ENCODE measurements at places on chromosomes 16 and 17.

DNA sequence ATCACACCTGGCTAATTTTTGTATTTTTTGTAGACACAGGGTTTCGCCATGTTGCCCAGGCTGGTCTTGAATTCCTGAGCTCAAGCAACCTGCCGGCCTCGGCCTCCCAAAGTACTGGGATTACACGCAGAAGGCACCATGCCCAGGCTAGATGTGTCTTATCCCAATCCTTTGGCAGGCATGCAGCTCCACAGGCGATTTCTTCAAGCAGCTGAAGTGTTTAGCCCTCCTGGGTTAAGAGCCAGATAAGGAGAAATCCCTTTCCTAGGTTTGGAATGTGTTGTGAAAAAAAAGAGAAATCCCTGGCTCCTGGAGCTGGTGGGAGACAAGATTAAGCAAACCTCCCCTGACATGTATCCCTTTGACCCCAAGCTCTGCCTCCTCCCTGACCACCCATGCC, 2.1 kb upstream of the NHERF1 start:
- no peak for DNase-seq

- no peak for DNase-seq
Measured at GRCh38 chr17:69567130-69567529, 152.6 kb downstream of the MAP2K6 start.

DNA sequence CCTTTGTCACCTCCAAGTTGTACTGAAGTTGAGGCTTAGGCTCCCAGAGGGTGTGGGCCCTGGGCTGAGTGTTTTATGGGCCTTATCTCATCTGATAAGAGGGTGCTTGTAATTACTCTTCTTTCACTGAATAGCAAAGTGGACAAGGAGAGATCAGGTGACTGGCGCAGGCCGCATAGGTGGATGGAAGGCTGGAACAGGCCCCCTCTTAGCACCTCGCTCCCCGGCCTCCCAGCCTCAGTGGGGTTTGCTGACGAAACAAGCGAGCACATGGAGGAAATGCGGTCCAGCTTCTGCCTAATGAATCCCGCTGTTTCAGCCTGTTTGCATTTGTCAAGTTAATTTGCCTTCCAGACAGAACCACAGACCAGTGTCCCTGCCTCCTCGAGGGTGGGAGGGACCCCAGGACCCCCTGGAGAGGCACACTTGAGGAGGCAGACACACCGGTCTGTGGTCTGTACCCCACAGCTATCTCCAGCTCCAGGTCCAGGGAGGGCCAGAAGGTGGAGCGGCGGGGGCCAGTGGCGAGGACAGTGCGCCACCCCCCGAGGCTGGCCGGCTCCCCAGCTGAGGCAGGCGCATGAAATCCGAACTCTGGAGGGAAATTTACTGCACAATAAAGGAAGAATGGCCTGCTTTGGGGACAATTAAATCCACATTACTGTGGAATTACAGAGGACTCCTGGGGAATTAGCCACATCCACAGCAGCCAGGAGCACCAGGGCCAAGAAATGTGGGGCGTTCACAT, 123.4 kb downstream of the NTN1 start:
- no peak for DNase-seq

- peak; percentile 54 for DNase-seq
Measured at GRCh38 chr16:53099318-53100130, 44.7 kb downstream of the CHD9 start.

DNA sequence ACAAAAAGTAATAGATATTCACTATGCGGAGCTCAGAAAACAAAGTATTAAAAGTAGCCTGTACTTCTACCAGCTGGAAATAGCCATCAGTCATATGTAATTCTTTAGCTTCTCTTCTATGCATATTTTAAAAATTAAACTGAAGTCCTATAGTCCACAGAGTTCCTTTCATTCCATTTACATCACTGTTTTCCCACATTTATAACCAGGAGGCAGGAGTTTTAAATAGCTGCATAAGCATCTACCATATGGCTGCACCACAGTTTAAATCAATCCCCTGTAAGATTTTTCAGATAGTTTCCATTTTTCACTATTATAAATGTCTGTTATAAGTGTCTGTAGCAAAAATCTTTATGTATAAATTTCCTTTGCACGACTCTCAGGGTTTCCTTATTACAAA, 45.1 kb downstream of the ZFHX3 start:
- DNase-seq: no peak

DNA sequence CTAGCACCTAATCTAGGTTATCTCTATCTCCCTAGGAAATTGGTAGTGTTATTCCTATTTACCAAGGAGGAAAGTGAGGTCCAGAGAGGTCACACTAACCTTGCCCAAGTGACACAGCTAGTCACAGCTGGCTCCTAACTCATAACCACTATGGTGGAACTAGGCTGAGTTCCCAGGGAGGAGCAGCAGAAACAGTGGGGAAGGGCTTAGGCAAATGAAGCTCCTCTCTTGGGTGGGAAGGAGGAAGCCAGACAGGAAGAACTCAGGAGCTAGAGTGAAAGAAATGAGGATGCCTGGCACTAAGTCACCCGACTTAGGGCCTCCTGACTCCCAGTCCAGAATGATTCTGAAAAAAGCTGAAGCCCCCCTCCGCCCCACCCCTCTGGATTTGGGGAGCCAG, 34.5 kb downstream of the PSME3IP1 start:
- DNase-seq: no peak

GRCh38 chr17:81365601-81366585, 29.4 kb upstream of the BAHCC1 start:
- DNase-seq: peak; percentile 62

DNA sequence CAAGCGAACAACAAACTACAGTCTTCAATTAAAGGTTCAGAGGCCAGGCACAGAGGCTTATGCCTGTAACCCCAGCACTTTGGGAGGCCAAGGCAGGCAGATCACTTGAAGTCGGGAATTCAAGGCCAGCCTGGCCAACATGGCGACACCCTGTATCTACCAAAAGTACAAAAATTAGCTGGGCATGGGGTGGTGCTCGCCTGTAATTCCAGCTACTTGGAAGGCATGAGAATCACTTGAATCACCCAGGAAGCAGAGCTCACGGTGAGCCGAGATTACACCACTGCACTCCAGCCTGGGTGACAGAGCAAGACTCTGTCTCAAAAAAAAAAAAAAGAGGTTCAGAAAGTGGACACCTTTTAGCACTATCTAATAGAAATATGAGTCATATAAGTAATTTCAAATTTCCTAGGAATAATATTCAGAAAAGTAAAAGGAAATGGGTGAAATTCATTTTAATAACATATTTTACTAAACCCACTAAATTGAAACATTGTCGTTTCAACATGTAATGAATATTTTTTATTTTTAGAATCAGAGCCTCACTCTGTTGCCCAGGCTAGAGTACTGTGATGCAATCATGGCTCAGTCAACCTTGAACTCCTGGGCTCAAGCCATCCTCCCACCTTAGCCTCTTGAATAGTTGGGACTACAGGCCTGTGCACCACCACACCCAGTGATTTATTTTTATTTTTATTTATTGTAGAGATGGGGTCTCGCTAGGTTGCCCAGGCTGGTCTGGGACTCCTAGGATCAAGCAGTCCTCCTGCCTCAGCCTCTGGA, 15.2 kb upstream of the MARCHF10 start:
- DNase-seq: no peak

DNA sequence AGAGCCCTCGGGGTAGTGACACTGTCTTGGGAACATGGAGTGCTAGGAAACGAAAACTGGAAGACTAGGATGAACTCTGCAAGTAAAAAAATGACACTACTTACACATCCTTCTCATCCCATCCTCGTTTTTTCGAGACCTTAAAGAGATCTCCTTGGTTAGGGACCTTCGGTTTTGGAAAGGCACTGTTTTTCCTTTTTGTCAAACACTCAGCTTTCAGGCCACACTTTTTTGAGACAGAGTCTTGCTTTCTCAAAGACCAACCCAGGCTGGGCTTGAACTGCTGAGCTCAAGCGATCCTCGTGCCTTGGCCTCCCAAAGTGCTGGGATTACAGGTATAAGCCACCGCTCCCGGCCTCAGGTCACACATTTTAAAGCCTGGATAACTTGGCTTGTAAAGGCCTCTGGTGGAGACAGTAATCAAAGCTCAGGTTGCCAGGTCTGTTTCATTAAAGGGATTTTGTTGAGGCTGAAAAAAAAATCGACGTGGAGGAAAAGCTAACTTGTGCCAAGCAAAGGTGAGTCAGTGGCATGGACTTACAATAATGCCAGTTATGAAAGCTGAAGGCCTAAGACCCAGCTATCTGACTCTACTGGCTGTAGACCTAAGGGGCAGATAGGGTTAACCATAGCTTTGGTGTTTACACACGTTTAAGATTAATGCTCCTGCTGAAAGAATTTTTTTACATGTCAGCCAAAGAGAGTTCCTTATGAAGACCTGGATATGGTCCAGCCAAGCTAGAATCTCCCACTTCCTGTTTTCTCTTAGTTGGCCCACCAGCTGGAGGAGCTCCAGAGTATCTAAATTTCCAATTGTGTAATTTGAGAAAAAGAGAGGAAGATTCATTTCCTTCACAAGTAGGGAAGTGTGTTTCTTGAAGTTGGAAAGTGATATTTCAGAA, 823 bp downstream of the NBR1 start:
- no peak for DNase-seq

GRCh38 chr17:53724726-53725125, 98.0 kb upstream of the KIF2B start:
- no peak for DNase-seq

GRCh38 chr17:66301864-66302741, at the start of gene PRKCA:
Gene PRKCA, plus strand, starts transcription at chr17:66302613.
- DNase-seq: peak; percentile 65

- DNase-seq: no peak
Measured at GRCh38 chr16:81499576-81500380, 55.2 kb downstream of the CMIP start.

DNA sequence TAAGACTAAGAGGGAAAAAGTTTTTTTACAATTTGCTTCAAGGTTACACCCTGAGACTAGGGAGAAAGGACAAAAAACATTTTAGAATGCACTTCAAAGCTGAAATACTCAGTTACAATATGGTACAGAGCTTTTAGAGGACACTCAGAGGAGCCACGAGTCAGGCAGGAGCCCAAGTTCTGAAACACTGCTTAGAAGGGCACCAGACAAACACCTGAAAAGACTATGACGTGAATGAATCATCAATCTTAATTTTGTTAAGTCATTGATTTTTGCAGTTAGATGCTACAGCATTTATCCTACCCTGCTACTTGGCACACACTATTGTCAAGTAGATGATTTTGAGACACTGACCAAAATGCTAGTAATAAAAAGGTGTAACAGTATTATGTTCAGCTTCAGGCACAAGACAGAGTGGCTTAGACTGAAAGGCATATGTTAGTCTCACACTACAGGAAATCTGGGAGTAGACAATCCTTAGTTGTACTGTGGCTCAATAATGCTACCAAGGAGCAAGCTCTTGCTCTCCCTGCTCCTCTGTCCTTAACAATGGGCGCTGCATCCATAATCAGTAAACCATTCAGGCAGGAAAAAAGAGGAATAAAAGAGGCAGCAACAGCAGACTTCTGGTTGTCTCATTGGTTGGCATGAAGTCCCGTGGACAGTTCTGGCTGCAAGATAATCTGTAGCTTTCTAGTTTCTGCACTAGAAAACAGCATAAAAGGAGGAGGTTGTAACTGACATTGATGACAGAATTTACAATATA, 151.8 kb downstream of the ABCA8 start:
- DNase-seq: no peak

DNA sequence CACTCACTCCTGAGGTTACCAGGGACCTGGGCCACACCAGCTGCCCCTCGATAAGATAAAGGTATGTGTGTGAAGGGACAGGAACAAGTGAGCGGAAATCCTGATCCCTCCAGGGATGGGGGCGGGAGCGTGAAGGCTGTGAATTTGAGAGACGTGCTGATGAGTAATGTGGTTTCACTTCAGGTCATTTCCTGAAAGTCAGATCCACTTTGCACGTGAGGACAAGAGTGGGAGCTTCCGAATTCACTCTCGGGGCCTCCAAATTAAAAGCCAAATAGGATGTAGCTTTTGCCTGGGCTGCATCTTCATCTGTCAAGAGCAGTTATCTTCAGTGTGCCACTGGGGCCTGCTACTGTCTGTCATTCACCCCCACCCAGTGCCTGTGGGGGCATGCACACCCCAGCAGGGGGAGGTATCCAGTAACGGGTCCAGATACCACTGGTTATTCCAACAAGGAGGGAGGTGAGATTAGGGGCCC, 87.4 kb upstream of the LHX1 start:
- peak; percentile 45 for DNase-seq

GRCh38 chr17:30211371-30211770, 24.1 kb downstream of the SLC6A4 start:
- DNase-seq: no peak

DNA sequence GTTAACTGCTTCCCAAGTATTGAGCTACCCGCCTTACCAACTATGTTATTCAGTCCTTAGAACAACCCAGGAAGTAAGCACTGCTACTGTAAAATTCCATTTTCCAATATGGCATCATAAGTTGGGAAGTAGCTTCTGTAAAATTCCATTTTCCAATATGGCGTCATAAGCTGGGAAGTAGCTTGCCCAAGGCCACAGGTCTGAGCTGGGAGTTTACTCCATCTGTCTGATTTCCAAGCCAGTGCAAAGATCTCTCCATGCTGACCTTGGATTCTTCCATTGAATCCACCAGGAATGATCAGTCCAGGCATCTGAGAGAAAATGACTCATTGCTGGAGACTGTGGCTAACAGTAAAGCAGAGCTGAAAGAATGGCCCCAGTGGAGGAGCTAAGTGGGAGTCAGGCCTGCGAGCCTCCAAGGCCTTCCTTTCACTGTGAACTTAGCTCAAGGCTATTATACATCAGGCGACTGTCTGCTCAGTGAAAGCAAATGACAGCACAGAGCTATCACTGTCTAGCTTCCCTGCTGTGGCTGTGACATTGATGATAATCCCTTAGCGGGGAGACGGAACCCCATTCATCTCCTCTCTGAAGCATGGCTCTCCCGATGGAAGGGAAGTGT, 430.4 kb downstream of the HAPSTR1 start:
- no peak for DNase-seq

GRCh38 chr17:58170622-58171021, 3.8 kb downstream of the OR4D2 start:
- DNase-seq: no peak

DNA sequence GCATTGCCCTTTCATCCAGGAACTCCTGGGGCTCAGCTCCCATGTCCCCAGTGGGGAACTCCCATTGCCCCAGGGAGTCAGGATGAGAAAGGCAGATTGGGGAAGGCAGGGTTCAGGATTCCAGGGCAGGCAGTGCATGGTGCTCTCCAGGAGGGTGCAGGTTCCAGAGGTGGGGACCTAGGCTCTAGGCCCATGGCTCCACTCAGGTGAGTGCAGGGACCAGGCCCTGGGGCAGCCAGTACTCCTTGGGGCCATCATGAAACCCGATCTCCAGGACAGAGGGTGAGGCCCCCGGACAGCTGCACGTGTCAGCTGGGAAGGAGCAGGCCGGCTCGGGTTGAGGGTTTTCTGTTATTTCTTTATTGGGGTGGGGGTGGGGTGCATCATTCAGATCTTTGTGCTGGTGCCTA, 1.3 kb upstream of the MTSS2 start:
- no peak for DNase-seq

Measured in GM13977 (cell line).